Fibroblast of skin of left quadriceps (primary cell): ENCODE measurements at places on chromosomes 3 and 15.

GRCh38 chr3:178203165-178203564 is 333.1 kb upstream of the KCNMB2 start:
- DNase-seq = no peak

DNA sequence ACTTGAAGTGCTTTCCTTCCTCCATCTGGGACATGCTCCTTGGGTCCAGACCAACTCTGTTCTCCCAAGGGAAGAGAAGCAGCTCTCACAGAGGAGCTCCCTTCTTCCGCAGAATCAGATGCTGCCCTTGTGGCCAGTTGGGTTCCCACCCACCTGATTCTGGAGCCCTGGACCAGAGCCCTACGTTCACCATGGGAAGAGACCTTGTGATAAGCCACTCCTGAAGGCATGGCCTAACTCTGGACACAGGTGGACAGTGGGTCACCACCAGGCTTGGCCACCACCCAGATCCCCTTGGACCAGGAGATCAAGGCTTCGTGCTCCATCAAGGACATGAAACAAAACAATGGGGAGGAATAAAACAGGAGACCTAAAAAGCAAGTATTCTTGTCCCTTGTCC is 172.2 kb downstream of the RPLP1 start:
- DNase-seq = no peak

GRCh38 chr15:23574742-23575141 is 9.3 kb downstream of the MKRN3 start:
- no peak for DNase-seq

DNA sequence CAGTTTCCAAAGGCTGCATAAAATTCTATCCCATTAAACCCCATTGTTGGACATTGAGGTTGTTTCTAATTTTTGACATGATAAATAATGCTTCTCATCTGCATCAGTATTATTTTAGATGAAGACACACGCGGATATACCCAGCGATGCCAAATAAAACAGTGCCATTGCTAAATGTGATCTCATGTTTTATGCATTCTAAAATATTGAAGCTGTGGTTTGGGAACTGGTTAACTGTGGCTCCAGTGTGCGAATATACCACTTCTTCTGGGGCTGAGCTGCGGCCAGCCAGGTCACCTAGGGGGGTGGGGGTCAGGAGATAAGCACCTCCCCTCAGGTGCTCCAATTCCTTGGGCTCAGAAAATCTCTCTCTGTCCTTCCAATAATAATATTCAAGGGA is 230.0 kb downstream of the ADAMTS9 start:
- DNase-seq = no peak

- DNase-seq = no peak
Measured at GRCh38 chr15:89910891-89911626, 1.7 kb downstream of the ARPIN start.

DNA sequence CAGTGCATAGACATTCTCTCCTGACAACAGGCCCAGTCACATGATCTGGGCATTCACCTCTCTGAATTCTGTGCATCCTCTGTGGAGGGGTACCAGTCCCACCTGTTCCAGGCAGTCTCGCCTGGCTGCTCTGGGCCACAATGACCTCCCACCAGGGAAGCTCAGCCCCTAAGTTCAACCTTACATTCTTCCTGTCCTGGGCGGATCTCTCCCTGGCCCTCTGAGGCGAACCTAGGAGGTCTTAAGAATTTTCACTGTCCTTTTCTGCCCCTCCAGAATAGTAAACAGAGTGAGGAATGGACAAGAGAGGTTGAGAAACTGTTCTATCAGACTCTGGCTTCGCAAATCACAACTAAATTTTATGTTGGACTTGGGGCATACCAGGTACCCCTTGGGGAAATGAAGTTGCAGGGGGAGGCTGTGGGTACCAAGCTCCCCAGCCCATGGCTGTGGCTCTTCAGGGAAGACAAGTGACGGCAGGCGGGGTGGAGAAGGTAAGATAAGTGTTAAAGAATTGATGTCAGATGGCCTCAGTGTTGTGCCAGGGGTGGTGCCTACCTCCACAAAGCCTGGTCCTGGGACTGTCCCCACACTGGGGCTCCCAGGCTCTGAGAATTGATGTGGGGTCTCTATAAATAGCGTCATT is 5.3 kb downstream of the SCN5A start:
- no peak for DNase-seq
